ENCODE measurements at places on chromosomes 6 and 20. TPM values are rescaled to one million over a fixed set of nuclear protein-coding genes. Genes with fewer than 3 reads are reported as not detected.

Gene RIN2
- 24.3 TPM for polyA plus RNA-seq

DNA sequence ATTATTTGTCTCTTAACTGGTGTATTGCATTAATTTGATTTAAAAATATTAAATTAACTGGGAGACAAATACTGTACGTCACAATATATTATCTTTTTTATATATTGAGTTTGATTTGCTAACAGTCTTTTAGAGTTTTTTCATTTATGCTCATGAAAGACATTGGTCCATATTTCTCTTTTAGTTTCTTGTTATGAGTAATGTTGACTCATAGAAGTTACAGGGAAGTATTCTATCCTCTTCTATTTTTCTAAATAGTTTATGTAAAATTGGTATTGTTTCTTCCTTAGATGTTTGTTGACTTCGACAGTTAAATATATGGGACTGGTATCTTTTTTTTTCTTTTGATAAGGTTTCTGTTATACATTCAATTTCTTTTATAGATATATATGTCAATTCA is 1115.6 kb upstream of the CITED2 start:
- DNase-seq = no peak
- H3K4me3 ChIP-seq = no peak overlapping the region
- H3K27ac ChIP-seq = no peak overlapping the region
- no peaks in the 10 kb centered on the region for H3K36me3 ChIP-seq
- no peaks in the 10 kb centered on the region for H3K27me3 ChIP-seq
- no peaks in the 10 kb centered on the region for H3K4me1 ChIP-seq

DNA sequence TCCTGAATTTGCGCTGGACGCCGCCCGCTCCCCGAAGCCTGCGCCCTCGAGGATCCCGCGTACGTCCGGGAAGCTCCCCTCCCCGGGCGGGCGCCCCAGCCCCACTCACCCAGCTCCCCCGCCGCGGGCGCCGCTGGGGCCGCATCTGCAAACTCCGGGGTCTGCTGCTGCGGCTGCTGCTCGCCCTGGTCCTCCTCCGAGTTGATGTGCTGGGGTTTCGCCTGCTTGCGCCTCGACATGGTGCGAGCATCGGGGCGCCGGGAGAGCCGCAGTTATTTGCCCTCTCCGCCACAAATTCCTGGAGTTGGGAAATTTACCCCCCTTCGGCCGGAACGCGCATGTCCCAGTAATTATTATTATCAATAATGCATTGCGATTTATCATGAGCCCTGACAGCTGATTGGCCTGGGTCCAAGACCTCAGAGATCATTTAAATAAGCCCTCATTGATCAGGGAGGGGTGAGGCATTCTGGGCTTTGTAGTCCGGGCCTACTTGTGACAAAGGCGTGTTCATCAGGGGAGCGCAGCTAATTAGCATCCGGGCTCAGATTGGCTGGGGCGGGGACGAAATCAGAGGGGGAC is at the start of gene SALL4:
Gene SALL4, minus strand, starts transcription at position 352 of the 582 bp plus-strand sequence. Its CDS starts 113 bp downstream, at position 239.
- H3K27me3 ChIP-seq = no peaks in the 10 kb centered on the region
- peak; percentile 64 for DNase-seq
- H3K4me1 ChIP-seq = no peaks in the 10 kb centered on the region

- no peaks in the 10 kb centered on the region for H3K4me1 ChIP-seq
- no peaks in the 10 kb centered on the region for H3K36me3 ChIP-seq
- H3K27ac ChIP-seq = no peak overlapping the region
Measured at GRCh38 chr20:8667306-8667705, 401.6 kb upstream of the PLCB4 start.

DNA sequence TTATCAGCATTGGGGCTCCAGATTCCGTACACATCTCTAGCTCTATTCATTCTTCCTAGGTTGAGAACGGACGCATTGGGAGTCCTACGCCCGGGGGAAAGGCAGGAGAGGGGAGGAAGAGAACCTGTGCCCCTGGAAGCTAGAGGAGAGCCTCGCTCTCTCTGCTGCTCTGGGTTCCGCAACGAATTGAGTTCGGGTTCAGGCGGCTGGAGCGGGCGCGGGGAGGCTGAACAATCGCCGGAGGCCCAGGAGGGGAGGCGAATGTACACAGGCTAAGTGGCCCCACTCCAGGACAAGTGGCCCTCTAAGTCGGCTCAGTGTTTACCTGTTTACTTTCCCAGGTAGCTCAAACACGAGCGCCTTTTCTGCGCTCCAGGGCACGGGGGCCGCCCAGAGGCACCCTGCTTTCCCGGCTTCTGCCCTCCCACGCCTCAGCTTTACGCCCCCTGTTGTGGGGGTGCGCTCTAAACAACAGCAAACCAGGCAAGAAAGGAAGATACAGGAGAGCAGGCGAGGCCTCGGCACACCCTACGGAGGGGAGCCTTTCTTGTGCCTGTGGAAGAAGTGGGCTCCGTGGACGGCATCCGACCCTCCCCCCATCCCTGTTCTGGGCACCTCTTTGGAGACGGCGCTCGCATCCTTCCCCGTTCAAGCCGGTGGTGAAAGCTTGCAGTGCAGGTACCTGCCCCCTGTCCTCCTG is 4.6 kb upstream of the NKX2-2 start:
- no peak overlapping the region for H3K27ac ChIP-seq
- H3K4me1 ChIP-seq = no peaks in the 10 kb centered on the region
- H3K27me3 ChIP-seq = no peaks in the 10 kb centered on the region

- no peaks in the 10 kb centered on the region for H3K4me1 ChIP-seq
- H3K27me3 ChIP-seq = no peaks in the 10 kb centered on the region
- no peak overlapping the region for H3K27ac ChIP-seq
- DNase-seq = no peak
- H3K36me3 ChIP-seq = no peaks in the 10 kb centered on the region
- no peak overlapping the region for H3K4me3 ChIP-seq
Measured at GRCh38 chr20:10616212-10616611, 57.6 kb downstream of the JAG1 start.

Gene NKX2-2
- 11.5 TPM for polyA plus RNA-seq

DNA sequence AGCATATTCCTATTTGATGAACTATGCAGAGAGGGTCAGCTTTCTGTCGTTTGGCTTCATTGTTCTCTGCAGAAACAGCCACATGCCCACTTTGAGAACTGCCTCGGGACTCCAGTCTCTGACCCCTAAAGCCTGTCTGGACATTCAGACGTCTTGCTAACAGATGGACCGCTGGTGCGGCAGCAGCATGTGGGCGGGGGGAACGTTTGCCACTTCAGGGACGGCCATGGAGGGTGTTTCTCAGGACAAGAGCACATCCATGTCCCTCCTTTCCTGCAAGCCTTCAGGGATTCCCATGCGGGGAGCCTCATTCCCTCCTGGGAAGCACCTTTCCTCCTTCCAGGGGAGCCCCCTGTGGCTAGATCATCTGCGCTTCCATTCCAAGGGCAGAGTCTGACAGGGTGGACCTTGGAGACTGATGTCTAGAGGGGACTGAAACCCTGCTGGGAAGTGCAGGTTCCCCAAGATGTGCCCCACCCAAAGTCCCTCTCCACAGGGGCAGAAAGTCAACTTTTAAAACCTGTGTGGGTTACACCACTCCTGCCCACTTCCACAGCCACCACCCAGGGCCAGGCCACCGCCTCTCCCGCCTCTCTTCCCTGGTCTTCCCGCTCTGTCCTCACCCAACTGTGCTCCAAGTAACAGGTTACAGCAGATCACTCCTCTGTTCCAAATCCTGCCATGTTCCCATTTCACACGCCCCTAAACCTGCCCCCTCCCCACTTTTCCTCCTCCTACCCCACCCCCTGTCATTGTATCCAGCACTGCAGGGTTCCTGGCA is 94.8 kb upstream of the PMEPA1 start:
- no peak for DNase-seq
- H3K27ac ChIP-seq = no peak overlapping the region
- H3K36me3 ChIP-seq = no peaks in the 10 kb centered on the region
- no peaks in the 10 kb centered on the region for H3K4me1 ChIP-seq

Gene SLC22A23
- 4.9 TPM for polyA plus RNA-seq

- no peak overlapping the region for H3K27ac ChIP-seq
- H3K4me3 ChIP-seq = no peak overlapping the region
- no peaks in the 10 kb centered on the region for H3K36me3 ChIP-seq
- H3K27me3 ChIP-seq = no peaks in the 10 kb centered on the region
Measured at GRCh38 chr6:38573801-38574395, 65.8 kb downstream of the BTBD9 start.

Gene FHL5
- 2.4 TPM for polyA plus RNA-seq

Data from pancreas (tissue), 10 donors.